ENCODE measurements at places on chromosomes 13 and 19.

DNA sequence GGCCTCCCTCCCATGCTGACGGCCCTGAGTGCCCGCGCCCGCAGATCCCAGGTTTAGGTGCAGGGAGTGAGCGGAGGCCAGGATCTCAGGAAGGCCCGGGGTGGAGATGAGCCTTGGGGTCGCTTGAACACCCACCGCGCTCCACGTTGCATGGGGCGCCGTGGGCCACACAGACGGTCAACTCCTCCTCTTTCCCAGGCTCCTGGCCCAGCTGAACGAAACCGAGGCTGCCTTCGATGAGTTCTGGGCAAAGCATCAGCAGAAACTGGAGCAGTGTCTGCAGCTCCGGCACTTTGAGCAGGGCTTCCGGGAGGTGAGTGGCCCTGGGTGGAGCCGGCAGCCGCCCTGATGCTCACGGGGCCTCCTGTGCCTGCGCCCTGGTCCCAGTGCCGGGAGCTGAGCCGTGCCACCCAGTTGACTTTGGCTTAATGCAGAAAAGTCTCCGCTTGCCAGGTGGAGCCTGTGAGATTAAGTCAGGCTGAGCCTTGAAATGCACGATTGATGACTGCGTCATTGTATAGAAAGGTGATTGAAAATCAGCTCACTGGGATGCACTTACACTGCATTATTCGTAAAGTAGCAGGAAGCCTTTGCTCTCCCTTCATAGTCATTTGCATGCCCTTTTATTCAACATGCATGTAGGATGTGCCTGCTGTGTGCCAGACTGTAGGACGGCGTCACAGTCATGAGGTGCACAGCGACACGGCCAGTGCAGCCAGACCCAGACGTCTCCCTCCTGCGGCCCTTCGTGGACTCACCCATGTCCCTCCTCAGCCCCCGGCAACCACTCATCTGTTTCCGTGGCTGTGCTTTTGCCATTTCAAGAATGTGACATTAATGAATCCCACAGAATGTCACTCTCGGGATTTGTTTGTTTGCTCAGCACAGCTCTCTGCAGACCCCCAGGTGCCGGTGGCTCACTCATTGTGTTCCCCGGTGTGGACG is 35.5 kb upstream of the F7 start:
- no peak for DNase-seq

- DNase-seq, result no peak
Measured at GRCh38 chr13:21741396-21741979, 70.6 kb downstream of the FGF9 start.

DNA sequence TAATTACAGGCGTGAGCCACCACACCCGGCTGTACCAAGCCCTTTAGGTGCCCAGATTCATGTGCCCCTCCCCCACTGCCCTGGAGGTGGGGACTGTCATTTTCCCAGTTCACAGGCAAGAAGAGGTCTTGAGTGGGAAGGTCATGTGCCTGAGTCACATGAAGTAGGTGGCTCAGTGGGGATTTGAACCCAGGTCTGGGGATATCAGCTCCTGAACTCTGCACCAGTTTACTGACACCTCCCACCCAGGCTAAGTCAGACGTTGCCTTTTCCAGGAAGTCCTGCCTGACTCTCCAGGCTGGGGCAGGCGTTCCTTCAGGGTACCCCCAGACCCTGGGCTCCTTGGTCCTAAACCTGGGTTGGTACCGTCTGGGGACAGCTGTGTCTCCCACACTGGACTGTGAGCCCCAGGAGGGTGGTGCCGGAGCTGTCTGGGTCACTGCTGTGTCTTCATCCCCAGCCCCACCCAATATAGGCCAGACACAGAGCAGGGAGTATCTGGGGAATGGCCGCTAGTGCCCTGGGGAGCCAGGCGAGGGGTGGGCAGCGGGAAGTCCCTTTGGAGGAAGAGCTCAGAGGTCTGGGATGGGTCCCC is 8.6 kb downstream of the VASP start:
- no peak for DNase-seq

DNA sequence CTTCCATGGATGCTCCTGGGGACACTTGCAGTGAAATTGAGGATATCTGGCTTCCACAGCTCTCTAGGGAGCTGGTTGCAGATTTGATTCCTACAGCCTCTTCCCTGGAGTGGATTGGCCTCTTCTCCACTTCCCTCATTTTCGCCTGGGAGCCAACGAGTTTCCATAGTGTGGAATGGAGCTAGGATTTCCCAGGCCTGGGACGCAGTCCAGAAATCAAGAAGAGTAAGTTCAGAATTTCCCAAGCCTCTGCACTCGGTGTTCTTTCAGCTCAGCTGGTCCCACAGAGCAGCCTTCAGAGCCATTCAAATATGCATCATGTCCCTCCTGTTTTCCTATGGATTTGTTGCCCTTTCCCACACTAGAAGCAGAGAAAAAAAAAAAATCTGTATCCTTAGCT is 68.2 kb downstream of the RAP2A start:
- DNase-seq, result no peak

DNA sequence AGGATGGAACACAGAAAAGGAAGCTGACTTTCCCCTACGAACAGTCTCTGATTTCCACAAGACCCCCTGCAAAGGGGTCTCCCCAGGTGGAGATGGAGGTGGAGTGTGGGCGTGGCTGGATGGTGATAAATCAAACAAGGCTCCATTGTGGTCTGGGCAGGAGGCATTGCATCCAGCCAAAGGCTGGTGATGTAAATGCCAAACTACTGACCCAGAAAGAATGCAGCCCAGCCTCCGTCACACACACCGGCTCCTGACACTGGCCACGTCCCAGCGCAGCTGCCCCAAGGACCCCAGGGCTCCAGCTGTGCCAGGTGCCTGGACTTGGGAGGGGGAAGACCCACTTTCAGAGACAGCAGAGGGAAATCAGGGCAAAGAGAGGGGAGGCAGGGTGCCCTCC is 6.3 kb downstream of the SLC7A1 start:
- DNase-seq, result no peak

- DNase-seq, result no peak
Measured at GRCh38 chr19:56980906-56981305, 138.9 kb upstream of the USP29 start.

DNA sequence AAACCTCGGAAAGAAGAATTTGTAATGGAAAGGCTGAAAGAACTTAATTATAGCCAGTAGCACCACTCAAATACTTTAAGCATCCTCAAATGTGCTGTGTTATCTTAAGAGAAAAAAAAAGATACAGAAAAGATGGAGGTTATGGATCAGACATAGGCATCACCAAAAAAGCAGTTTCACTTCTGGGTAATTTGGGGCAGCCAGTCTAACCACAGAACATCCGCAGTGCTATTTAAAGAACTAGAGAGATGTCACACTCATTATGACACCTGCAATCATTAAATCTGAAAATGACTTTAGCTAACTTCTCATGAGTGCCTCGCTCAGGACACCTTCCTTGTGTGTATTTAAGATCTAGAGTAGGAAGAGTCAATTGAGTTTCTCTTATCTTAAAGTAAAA is 211.8 kb downstream of the RBM26 start:
- DNase-seq, result no peak

DNA sequence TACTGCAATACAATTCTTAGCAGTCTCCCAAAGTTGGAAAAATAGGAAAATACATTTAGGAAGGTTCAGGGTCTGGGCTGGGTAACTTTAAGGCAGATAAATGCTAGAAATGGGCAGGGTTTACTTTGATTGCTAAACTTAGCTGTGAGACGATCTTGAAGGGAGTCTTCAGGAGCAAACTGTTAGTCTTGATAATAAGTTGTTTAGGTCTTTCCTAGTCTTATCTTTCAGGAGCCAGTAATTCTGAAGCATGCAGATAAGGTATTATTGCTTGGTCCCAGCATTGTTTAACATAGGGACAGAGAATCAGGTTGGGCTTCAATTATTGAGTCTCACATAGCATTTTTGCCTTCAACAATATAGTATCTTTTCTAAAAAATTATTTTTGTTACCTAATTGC is 262.4 kb upstream of the MIR17HG start:
- DNase-seq, result no peak

DNA sequence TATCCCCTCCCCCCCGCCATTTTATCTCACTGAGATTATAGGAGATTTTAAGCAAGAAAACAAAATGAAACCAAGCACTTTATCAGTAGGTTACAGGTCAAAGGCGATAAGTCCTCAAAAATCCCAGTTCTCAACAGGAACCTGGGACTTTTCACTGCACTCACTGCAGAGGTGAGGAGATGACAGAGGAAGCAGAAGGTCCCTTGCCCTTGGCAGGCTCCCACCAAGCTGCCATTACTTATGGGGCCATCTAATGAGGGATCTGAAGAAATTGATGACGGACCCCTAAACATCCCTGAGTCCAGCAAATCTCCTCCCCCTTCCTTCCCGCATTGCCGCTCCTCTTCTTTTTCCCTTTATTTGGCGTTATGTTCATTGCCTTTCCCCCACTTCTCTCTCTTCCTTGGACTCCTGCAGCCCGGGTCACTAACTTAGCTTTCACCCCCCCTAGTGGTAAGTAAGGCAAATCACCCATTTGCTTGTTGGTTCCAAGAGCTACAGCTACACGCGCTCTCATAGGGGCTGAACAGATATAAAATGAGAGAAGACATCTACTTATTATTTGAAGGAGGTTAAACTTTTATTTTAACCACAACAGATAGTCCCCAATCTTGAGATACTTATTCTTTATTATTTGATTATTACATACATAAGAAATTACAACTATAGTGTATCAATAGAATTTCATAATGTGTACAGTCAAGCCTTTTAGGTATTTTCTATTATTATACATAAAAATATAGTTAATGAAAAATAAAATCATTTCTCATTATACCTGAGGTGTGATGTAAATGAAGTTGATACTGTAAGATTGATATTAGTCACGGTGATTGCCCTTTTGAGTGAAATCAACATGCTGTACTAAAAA is 52.0 kb upstream of the ARGLU1 start:
- DNase-seq, result peak; percentile 47

- DNase-seq, result no peak
Measured at GRCh38 chr13:32259116-32259515, 56.0 kb downstream of the ZAR1L start.

DNA sequence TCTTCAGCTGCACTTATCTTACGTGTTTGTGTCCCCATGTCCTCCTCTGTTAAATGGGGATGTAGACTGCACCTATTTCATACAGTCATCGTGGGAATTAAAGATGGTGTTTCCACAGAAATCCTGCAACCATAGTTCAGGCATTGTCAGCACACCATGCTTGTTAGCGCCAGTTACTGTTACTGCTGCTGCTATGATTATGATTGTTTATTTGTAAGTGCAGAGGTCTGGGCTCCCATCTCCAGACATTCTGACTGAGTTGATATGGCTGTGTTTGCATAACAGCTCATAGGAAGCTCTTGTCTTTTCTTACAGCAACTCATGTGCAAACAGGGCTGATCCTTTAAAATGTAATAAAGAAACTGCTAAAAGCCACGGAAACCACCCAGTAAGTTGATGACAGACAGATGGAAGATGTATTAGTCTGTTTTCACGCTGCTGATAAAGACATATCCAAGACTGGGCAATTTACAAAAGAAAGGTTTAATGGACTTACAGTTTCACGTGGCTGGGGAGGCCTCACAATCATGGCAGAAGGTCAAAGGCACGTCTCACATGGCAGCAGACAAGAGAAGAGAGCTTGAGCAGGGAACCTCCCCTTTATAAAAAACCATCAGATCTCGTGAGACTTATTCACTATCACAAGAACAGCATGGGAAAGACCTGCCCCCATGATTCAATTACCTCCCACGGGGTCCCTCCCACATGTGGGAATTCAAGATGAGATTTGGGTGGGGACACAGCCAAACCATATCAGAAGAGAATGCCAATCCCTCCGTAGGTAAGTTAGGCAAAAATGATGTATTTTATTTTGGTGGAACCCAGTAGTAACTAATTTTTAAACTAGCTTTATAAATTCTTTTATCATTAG is 1.6 kb downstream of the ZSCAN5A start:
- no peak for DNase-seq

DNA sequence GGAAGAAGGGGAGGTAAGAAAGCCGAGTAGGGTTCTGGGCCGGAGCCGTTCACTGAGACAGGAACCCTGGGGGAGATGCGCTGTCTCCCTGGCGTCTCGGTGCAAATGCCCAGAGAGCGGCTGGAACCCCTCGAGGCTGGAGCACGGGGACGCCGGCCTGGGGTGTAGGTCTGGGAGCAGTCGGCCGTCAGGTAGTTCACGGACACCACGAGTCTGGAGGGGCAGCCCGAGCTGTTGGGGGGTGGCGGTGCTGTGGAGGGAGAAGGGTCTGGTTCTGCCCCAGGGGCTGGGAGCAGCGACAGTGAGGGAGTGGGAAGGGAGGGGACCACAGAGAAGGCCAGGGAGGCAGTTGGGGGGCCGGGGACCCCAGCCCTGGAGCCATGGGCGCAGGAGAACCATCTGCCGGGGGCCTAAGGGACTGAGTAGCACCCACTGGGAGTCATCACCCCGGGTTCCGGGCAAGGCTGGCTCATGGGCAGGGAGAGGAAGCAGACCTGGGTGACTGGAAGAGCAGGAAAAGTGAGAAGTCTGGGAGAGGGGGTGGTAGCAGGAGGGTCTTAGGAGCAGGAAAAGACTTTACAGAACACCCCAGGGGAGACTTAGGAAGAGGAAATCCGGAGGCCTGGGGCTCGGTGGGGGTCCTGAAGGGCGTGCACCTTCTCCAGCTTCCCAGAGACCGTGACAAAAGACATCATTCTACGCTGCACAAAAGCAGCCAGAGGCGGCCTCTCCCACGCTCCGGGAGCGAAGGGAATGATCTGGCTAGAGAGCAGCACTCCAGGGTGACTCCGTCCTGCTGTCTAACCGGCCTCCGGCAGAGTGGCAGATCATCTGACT is 173.1 kb upstream of the SOX1 start:
- DNase-seq, result no peak

DNA sequence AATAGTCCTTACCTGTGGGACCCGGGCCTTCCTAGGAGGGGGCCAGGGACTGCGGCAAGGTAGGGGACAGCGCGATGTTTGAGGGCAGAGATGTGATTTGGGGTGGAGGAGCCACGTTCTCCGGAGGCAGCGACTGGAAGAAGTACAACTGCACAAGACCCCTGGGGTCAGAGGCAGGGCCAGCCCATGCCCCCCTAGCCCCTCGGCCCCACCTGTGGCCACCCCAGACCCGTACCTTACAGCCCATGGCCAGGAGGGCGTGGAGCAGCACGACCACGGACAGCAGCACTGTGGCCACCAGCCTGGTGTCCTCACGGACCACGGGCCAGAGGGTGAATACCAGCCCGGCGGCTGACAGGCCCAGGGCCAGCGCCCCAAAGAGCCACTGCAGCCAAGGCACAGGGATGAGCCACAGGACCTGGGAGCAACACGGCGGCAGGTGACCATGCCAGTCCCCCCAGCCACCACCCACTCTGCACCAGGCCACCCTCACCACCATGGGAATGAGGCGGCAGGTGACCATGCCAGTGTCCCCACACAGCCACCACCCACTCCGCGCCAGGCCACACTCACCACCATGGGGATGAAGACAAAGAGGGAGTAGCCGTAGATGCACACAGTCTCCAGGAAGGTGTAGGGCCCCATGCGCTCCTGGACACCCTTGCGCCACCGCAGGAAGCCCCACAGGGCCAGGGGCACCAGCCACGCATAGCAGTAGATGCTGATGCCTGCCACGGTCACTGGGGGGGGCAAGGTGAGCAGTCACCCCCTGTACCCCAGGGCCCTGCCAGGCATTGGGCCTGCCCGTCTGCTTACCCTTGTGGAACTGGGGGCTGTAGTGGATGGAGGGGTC is 5.0 kb downstream of the YIPF2 start:
- DNase-seq, result no peak

- no peak for DNase-seq
Measured at GRCh38 chr13:70255406-70255991, 147.2 kb upstream of the KLHL1 start.

- DNase-seq, result peak; percentile 57
Measured at GRCh38 chr19:50922317-50922853, 11.2 kb upstream of the KLK4 start.

- no peak for DNase-seq
Measured at GRCh38 chr13:26941345-26942174, 181.0 kb upstream of the GPR12 start.

GRCh38 chr19:15200553-15201364 is at the start of gene NOTCH3:
TSS of gene NOTCH3 (minus strand) at chr19:15200995. CDS start at chr19:15200905, 90 bp downstream.
- DNase-seq, result no peak

Measured in fibroblast of the conjunctiva (primary cell).